ENCODE measurements at places on chromosomes 11 and 22.

DNA sequence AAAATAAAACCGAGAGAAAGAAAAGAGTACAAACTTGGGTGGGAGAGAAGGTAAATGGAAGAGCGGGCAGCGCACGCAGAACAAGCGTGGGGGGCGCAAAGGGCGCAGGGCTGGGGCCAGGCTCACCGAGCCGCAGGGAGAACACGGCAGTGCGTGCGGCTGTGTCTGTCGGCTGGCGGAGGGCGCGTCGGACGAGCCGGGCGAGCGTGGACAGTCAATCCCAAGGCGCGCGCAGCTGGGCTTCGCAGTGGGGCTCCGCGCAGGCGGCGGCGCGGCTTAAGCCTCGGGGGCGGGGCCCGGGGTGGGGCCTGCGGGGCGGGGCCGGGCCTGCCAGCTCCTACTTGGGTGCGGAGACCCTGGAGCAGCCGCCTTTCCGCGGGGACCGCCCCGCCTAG lies at the start of gene UCP2:
Gene UCP2, minus strand, starts transcription at position 249 of the 395 bp plus-strand sequence. CDS start 4,465 bp downstream, outside the sequence.
- peak; percentile 82 for DNase-seq

DNA sequence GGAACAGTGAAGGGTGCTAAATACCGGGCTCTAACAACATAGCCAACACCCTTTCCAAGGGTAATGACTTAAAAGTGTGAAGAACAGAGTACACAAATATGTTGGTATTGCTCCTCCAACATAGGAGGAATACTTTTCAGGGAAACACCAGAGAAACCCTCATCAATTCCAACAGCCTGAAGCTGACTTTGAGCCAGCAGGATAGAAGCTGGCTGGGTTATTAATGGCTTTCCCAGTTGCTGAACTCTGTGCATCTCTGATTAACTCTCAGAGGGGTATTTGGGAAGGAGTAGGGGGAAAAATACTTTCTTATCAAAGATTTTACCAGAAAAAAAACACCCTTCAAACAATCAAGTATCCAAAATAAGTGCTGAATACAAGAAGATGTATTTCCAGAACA lies 95.6 kb downstream of the AMBRA1 start:
- no peak for DNase-seq

- DNase-seq, result no peak
Measured at GRCh38 chr11:21895686-21896085, 297.2 kb upstream of the ANO5 start.

DNA sequence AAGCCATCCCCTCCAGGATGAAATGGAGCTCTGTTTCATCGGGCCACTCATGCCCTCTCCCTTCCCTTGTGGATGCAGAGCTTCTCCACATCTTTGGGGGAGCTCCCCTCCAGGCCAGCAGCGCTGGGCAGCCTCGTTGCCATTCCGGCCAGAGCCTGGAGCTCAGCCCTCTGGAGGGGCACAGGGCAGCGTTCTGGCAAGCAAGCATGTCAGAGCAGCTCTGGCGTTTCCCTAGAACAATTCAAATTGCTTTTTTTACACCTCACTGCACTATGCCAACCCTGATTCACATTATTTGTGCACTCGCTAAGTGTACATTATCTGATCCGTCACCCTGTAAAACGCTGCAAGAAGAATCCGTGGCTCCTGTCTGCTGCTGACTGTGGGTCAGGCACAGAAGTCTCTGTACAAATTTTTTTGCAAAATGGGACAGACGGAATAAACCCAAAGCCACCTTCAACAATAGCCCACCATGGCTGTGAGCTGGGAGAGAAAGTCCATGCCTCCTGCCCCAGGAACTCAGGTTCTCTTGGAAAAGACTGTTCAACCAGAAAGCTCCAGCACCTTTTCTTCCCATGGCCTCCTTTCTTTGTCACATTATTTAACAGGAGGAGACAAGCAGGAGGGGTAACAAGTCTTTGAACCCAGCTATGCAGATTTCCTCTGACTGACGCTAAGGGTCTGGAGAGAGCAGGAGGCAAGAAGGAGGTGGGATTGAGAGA lies 139.5 kb upstream of the CADM1 start:
- DNase-seq, result no peak

- no peak for DNase-seq
Measured at GRCh38 chr22:49036513-49036912, 791.2 kb downstream of the BRD1 start.

GRCh38 chr11:12455938-12456337 lies 78.6 kb downstream of the PARVA start:
- DNase-seq, result no peak

GRCh38 chr11:10455637-10456487 lies 798 bp downstream of the AMPD3 start:
- peak; percentile 72 for DNase-seq

GRCh38 chr22:41092847-41093411 lies 537 bp downstream of the EP300 start:
- peak; percentile 46 for DNase-seq

DNA sequence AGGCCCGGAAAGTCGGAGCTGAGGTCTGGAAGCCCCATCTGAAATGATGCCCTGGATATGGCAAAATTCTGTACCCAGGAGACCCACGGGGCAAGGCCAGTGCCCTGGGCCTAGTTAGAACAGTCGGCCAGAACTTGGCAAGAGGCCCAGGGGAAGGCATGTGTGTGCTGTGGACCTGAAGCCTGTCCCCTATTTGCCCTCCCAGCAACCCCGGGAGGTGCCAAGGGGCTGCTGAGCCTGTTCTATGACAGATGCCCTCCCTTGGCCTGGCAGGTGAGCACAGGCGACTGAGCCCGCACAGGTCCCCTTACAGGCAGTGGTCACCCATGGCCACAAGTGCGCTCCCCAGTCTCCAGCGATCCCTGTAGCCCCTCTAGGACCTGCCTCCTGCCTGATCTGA lies 51.7 kb downstream of the NAT10 start:
- no peak for DNase-seq

DNA sequence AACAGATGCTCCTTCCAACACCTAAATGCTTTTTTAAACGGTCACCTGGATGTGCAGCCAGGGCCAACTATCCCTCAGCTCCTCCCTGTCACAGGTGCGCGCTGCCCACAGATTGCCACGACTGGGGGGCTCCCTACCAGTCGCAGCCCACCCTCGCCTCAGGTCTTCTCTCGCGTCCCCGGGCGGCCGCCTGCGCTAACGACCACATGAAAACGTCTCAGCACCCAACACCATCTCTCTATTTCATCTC lies 469 bp downstream of the ZBED5 start:
- no peak for DNase-seq

Data from SW480 (cell line).